ENCODE measurements at places on chromosomes 6 and 20.

DNA sequence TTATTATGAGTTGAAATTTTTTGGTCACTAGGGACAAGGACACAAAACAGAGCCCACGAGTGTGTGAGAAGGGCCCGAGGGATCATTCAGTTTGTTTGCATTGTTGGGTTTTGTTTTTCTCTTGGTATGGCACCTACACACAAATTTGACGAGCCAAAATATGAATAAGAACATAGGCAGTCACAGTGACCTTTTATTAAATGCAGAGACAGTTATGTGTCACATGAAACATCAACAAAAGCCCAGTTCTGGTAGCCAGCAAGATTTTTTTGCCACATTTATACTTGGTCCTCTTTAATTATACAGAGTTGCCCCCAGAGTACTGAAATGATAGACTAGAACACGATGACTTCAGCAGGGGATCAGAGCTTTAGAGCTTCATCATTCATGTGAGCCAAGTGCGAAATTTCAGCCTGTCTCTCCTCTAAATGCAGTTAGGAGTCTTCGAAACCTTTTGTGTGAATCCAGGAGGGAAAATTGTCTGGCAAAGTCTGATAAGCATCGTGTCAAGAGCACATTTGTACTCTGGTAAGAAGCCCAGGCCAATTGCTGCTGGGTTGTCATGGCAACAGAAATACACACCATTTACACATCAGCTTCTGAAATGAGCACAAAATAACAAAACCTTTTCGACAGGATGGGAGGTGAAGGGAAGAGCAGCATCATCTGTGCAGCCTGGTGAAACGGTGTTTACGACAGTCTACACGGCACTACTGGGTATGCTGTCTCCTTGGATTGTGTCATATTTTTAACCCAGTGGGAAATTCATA lies 79.2 kb upstream of the RIPOR2 start:
- peak; percentile 93 for DNase-seq

GRCh38 chr6:142279350-142280180 lies 22.2 kb upstream of the ADGRG6 start:
- peak; percentile 67 for DNase-seq

- peak; percentile 81 for DNase-seq
Observed at GRCh38 chr6:30981942-30982772, 1.4 kb upstream of the MUC21 start.

DNA sequence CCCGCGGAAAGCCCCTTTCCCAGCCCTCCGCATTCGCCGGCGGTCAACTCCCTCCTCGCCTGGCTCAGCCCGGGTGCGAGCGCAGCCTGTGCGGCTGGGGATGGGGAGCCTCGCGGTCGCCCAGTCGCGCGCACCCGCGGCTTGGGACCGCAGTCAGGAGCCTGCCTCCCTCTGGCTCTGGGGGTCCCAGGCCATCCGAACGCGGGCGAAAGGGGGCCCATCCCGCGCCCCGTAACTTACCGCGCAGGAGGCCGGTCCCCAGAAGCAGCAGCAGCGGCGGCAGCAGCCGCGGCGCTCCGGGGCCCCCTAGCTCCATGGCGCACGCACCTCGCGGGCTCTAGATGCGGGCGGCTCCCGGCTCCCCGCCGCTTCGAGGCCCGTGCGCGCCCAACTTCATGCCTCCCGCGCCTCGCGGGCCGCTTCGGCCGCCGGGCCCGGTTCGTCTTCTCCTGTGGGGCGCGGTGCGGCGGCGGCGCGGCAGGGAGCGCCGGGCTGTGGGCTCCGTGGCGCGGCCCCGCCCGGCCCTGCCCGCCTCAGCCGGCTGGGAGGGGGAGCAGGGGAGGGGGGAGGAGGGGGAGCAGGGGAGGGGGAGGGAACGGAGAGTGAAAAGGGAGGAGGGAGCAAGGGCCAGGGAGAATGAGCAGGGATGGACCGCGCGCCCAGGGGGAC lies at the start of gene CHRNA4:
Gene CHRNA4, minus strand, starts transcription at position 500 of the 669 bp plus-strand sequence. Its CDS starts 184 bp downstream, at position 316.
- DNase-seq, result no peak

DNA sequence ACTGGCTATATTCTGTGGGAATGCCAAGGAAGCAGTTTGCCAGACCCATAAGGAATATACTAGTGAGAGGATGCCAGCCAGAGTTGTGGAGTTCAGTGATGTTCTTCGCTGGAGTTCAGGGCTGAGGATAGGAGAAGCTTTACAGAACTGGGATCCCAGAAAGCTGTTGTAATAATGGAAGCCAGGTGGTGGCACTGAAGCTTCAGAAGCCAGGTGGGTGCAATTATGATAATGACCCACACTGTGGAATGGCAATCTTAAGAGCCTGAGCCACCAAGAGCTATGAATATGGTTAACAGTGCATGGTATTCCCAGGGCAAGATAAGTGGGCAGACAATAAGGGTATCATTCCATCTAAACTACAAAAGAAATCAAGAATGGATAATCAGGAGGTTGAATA lies 25.1 kb upstream of the ENPP1 start:
- peak; percentile 50 for DNase-seq

GRCh38 chr20:1197801-1198200 lies 5.5 kb upstream of the C20orf202 start:
- no peak for DNase-seq

- no peak for DNase-seq
Observed at GRCh38 chr6:17635568-17635967, 35.5 kb downstream of the FAM8A1 start.
